ENCODE measurements at places on chromosomes 4 and X.

GRCh38 chr4:180710628-180711337, 1532.4 kb upstream of the TENM3 start:
- no peak for DNase-seq

DNA sequence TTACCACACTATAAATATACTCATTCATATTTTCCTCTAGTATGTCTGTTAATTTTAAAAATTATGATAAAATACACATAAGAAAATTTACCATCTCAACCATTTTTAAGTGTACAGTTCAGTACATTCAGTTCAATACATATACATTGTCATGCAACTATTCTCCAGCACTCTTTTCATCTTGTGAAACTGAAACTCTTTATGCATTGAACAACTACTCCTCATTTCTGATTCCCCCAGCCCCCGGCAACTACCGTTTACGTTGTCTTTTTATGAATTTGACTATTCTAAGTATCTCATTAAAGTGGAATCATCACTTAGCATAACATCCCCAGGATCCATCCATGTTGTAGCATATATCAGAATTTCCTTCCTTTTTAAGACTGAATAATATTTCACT, 8.7 kb downstream of the SMARCAD1 start:
- no peak for DNase-seq

GRCh38 chrX:95290455-95290854, 1394.2 kb upstream of the DIAPH2 start:
- DNase-seq: no peak

- DNase-seq: no peak
Observed at GRCh38 chr4:176833400-176834175, 40.9 kb upstream of the VEGFC start.

DNA sequence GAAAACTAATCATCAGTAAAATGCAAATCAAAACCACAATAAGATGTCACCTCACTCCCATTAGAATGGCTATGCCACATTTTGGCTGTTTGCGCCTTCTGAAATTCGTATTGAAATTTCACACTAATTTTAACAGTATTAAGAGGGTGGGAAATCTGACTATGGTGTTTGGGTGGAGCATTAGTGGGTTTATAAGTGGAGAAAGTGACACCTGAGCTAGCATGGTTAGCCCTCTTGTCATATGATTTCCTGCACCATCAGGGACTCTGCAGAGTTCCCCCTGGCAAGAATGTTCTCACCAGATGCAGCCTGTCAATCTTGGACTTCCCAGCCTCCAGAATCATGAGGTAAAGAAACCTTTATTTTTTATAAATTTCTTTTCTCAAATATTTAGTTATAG, 31.6 kb upstream of the BRWD3 start:
- DNase-seq: no peak

- no peak for DNase-seq
Observed at GRCh38 chr4:139279760-139280620, at the start of gene MGARP. Gene MGARP (minus strand): TSS chr4:139280225. CDS start chr4:139280158, 67 bp downstream.

DNA sequence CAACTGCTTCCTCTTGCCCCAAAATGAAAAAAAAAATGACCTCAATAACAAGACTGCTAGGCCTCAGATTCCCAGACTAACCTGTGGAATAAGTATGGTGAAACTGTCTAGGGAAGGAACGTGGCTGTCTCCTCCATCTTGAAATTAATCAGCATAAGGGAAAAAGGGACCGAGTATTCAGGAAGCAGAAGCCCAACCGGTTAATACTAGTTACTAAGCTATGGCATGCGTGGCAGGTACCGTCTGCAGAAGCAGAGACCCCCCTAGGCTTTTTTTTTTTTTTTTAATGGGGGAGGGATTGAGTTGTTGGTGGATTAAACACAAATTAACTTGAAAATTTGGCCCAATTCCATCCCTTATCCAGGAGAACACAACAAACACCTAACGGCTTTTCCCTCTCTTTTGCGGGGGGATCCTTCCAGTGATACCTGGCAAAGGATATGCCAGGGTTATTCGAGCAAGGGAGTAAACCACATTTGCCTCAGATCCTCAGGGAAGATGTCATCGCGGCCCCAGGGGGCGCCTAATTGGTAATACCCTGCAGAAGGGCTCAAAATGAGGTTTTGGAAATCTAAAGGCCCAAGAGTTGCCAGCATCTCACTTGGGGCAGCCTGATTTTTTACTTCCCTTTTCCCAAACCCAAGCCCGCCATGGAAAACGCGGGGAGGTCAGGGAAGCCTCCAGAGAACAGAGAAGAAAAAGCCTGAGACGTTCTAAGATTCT, 893 bp downstream of the RLIM start:
- peak; percentile 0 for DNase-seq

GRCh38 chr4:71860643-71861042, 76.8 kb upstream of the GC start:
- no peak for DNase-seq

DNA sequence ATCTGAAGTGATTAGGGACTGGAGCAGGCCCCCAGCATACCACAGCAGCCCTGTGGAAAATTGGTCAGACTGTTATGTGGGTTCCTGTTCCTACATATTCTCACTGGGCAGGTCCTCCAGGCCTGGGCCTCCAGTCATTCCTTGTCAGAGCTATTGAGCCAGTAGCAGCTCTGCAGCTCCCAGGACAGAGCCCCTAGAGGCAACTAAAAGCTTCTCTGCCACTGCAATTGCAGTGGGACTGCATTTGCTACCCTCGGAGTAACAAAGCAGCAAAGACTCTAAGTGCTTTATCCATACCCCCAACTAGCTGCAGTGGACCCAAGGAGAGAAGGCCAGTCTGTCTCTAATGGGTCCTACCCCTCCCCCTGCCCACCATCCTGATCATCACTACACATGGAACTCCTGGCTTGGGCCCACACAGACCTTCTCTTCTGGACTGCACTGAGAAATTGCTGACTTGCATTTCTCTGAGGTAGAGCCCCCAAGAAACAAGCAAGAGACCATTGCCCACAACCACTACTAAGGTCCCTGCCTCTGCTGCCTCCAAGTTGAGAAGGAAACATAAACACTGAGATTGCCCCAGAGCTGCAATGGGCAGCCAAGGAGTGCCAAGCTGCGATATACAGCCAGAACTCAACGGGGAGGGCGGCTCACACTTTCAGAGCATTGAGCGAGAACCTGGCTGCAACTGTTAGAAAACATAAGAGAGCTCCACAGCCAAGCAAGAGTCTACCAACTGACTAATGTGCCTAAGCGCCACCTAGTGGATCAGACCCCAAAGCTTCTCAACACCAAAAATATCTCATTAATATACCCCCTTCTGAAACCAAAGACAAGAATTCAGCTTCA, 738.7 kb upstream of the NDST4 start:
- no peak for DNase-seq

GRCh38 chrX:134982748-134983147, 8.0 kb upstream of the SMIM10 start:
- DNase-seq: no peak

DNA sequence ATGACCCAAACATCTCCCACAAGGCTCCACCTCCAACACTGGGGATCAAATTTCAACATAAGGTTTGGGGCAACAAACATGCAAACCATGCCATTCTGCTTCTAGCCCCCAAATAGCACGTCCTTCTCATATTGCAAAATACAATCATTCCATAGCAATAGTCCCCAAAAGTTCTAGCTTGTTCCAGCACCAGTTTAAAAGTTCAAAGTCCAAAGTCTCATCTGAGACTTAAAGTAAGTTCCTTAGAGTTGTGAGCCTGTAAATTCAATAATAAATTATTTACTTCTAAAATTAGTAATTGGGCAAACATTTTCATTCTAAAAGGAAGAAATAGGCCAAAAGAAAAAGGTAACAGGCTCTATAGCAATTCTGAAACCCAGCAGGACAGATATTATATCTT, 8.9 kb upstream of the TASL start:
- DNase-seq: no peak

GRCh38 chrX:104284507-104284906, 29.8 kb upstream of the ESX1 start:
- no peak for DNase-seq

- DNase-seq: no peak
Observed at GRCh38 chr4:183144787-183145186, 45.7 kb downstream of the WWC2 start.

DNA sequence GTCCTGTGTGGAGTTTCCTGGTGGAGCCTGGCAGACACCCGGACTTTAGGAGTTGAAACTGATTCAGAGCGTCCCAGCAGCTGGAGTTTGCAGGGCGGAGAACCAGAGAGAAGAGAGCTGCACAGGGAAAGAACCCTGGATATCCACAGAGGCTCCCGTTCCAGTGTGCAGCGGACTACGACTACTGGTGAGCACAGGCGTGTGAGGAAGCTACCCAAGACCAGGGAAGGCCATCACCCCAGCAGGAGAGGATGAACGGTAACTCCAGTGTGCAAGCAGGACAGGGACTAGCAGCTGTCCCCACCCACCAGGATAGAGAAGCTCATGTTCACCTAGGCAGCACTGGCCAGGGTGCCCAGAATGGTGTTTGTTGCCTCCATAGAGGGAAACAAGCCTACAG, 2.3 kb downstream of the LAGE3 start:
- no peak for DNase-seq

DNA sequence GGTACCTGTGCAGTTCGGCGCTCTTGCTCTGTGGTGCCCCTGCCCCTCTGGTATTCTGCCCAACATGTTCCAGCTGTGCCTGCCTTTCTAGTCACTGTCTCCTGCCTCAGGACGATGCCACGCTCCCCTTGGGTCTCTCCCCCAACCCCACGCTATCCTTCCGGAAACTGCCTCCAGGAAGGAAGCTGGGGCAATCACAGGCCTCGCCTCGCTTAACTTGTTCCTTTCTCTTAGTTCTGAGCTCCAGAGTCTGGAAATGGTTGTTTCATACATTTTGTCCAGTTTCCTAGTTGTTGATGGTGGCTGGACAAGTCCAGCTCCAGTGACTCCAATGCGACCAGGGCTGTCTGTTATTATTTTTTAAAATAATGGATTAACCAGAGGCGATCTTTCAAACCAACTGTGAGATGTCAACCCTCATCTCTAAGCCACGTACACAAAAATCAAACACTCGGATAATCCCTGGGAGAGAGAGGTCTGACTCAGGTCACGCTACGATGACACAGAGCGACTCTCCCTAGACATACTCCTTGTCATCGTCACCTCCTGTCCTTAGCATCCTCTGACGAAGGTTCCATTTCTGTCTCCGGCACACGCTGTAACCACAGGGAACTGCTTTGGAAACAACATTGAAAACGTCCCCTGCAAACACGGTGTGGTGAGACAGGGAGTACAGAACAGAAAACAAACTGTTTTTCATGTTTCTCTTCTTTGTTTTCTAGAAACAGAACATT, 62.5 kb downstream of the ABLIM2 start:
- DNase-seq: no peak

GRCh38 chr4:3287271-3287971, 5.4 kb upstream of the RGS12 start:
- no peak for DNase-seq

GRCh38 chr4:155208258-155209054, at the start of gene NPY2R:
Gene NPY2R (plus strand): TSS chr4:155208636. CDS start chr4:155213940, 5,304 bp downstream.
- DNase-seq: no peak

- DNase-seq: no peak
Observed at GRCh38 chr4:151099976-151100417, 569 bp downstream of the RPS3A start.

- DNase-seq: no peak
Observed at GRCh38 chr4:178808106-178808505, 1365.9 kb upstream of the AGA start.

- no peak for DNase-seq
Observed at GRCh38 chrX:17679261-17679660, 58.0 kb upstream of the SCML1 start.

DNA sequence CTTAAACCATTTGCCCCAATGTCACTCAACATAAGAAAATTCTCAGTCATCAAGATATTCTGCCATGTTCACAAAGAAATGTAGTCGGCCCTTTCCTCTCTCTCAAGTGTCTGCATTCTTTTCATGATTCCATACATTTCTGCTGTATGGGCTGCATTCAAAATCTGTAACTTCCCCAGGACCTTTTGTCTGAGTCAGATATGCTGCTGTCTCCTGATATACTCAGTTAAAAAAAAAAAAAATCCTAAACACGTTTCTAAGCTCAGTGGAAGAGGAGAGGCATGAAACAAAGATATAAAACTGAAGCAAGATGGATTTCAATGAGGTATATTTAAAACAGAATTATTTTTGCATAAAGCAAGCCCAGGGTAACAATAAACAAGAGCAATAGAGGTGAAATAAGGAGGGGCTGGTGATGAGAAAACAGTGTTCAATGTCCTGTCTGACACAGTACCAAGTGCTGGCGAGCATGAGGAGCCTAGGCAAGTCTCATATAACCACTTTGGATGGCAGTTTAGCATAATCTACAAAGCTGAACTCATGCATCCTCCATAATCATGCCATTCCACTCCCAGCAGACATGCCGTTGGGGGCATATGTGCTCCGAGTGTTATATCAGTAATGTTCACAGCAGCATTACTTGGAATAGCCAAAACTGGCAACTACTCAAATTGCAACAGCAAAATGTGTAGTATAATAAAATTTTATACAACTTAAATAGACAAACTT, 76.7 kb downstream of the MANBA start:
- no peak for DNase-seq

- no peak for DNase-seq
Observed at GRCh38 chrX:117752745-117753144, 363.9 kb downstream of the KLHL13 start.

DNA sequence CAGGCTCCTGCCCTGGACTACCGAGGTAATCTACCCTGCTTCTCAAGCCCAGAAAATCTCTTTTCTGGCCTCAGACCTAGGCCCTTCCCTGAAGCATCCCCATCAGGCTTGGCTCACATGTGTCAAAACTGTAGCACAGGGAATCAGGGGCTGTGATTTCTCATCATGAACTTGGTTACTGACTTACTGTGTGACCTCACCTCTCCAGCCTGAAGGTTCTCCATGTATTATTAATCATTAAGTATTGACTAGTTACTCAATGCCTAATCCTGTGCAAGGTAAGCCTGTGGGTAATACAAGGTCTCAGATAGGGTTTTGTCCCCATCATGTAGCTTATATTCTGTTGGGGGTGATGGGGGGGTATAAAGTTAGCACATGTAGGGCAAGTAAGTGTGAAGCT, 6.8 kb downstream of the SRPX2 start:
- DNase-seq: no peak

- DNase-seq: no peak
Observed at GRCh38 chrX:130848763-130849162, 54.2 kb downstream of the ENOX2 start.

GRCh38 chrX:19686876-19687275, 171.6 kb upstream of the MAP3K15 start:
- DNase-seq: no peak

DNA sequence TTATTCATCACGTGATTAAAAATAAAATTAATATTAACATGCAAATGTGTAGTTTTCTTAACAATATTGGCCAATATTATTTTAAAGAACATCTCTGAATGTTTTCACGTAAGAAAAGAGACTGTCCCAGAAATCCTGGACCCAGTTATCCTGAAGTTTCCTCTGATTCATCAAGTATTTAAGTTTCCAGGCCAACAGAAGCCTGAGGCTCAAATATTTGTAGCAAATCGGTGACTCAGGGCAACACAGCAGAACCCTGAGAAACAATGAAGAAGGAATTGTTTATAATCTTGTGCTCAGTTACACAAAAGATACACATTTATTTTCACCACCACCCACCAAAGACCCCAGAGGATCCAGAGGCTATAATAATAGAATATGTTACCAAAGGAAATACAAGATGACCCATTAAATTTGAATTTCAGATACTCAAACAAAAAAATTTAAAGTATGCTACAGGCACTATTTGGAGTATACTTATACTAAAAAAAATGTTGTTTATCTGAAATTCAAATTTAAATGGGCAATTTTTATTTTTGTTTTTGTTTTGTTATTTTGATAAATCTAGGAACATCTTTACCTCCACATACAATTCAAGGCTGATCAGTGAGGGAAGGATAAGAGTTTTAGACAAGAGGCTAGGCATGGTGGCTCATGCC, 33.9 kb upstream of the SLC7A11 start:
- no peak for DNase-seq

GRCh38 chr4:138669479-138670315, 345.9 kb upstream of the NOCT start:
- no peak for DNase-seq
